ENCODE measurements at places on chromosomes 7 and 10. TPM values are rescaled to one million over a fixed set of nuclear protein-coding genes. Genes with fewer than 3 reads are reported as not detected.
A peak's percentile ranks its signal among the peaks of the same experiment; 100 is the strongest.

DNA sequence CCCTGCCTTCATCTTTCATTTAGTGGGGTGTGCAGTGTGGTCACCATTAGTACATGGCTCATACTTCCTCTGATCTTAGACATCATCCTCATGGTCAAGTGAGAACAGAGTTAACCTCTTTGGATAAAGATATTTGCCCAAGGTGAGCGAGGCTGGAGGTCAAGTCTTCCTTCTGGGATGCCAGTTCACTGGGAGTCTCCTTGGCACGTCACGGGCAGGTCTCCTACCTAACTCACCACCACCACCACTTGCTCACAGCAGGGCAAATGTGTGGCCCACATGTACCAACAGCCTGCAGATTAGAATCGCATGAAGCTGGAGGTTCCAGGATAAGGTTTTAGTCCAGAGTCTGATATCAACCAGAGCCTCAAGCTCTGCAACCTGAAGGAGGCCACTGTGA lies 164.6 kb downstream of the USP6NL start:
- no peak overlapping the region for H3K4me3 ChIP-seq
- H3K27me3 ChIP-seq, result no peaks in the 10 kb centered on the region
- DNase-seq, result no peak
- no peak overlapping the region for H3K27ac ChIP-seq

DNA sequence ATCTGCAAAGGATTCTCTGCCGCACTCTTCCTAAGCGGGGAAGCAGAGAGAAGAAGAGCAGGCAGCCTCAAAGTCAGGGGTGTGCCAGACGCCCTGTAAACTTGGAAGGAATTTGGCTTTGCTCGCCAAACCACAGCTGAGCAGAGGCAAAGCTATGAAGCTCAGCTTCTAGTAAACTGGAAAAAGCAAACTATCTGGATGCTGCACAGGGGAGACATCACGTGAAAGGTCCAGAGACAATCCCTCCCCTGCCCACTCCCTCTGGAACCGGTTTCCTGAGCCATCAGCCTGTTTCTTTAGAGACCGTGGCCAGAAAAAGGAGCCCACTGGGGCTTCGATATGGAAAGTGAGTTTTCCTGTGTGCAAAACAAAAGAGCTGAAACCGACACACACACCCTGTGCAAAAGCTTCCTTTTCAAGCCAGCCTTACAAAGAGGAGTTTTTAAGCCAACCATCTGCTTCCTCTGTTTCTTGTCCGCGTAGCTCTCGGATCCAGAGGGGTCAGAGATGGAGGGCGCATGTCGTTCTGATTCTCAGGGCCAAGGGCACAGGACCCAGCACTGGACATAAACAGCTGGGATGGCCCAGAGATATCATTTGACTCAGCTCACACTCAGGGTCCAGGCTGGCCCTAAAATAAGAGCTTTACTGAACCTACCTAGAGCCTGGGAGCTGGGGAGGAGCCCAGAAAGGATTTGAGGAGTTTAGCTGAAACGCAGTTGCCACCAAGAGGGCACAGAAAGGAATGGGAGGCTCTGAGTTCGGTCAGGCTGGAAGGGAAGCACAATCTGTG lies 58.2 kb upstream of the DNAAF5 start:
- no peaks in the 10 kb centered on the region for H3K4me1 ChIP-seq
- no peak overlapping the region for H3K4me3 ChIP-seq
- no peak overlapping the region for H3K27ac ChIP-seq
- H3K27me3 ChIP-seq, result no peaks in the 10 kb centered on the region
- DNase-seq, result no peak
- peaks cover 14% of the 10 kb centered on the region for H3K36me3 ChIP-seq

- peaks cover 6% of the 10 kb centered on the region for H3K4me1 ChIP-seq
- DNase-seq, result no peak
- H3K27ac ChIP-seq, result no peak overlapping the region
- H3K27me3 ChIP-seq, result no peaks in the 10 kb centered on the region
- no peaks in the 10 kb centered on the region for H3K36me3 ChIP-seq
- no peak overlapping the region for H3K4me3 ChIP-seq
These were observed 128.3 kb upstream of the MKI67 start for GRCh38 chr10:128254476-128254875.

GRCh38 chr10:91689731-91690168 lies 56.9 kb upstream of the PPP1R3C start:
- peaks cover 4% of the 10 kb centered on the region for H3K4me1 ChIP-seq
- H3K27me3 ChIP-seq, result peaks cover 1% of the 10 kb centered on the region
- peak overlapping the region; percentile 5 for H3K27ac ChIP-seq
- H3K36me3 ChIP-seq, result no peaks in the 10 kb centered on the region
- H3K4me3 ChIP-seq, result no peak overlapping the region

DNA sequence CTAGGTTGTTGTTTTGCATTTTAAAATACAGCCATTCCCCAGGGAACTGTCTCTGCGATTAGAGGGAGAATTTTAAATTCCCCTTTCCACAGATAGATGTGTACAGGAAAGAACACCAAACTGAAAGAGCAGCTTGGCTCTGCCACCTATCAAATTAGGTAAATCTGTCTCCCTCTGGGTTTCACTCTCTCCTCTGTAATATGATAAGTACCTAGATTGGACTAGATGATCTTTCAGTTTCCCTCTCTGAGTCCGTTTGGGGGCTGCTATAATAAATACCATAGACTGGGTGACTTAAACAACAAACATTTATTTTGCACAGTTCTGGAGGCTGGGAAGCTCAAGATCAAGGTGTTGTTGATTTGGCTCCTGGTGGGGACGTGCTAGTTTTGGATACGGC lies 186.0 kb downstream of the KIF20B start:
- no peaks in the 10 kb centered on the region for H3K4me1 ChIP-seq
- DNase-seq, result no peak
- no peaks in the 10 kb centered on the region for H3K36me3 ChIP-seq
- H3K4me3 ChIP-seq, result no peak overlapping the region

- no peak for DNase-seq
- H3K27me3 ChIP-seq, result peaks cover 18% of the 10 kb centered on the region
- H3K27ac ChIP-seq, result no peak within 1 kb of the TSS
- H3K36me3 ChIP-seq, result peaks cover 3% of the 10 kb centered on the region
- H3K4me1 ChIP-seq, result peaks cover 12% of the 10 kb centered on the region
These were observed at the start of gene RARRES2 for GRCh38 chr7:150341263-150342120. TSS of gene RARRES2 (minus strand) at chr7:150341629. CDS start at chr7:150340609, 1,020 bp downstream.

DNA sequence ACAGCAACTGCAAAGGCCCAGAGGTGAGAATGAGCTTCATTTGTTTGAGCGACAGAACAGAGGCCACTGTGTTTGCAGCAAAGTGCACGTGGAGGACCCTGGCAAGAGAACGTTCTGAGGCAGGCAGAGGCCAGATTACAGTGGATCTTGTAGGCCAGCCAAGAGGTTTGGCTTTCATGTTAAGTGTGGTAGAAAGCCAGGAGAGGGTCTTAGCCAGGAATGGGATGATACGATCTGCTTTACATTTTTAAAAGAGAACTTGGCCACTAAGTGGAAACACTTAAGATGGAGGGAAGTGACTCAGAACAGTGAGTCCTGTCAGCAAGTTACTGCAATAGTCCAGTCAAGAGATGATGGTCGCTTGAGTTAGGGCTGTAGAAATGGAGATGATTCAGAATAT lies 4.6 kb downstream of the CCDC136 start:
- peaks cover 3% of the 10 kb centered on the region for H3K4me1 ChIP-seq
- H3K27me3 ChIP-seq, result no peaks in the 10 kb centered on the region
- no peak overlapping the region for H3K27ac ChIP-seq
- DNase-seq, result no peak
- peaks cover 2% of the 10 kb centered on the region for H3K36me3 ChIP-seq

- H3K4me3 ChIP-seq, result no peak overlapping the region
- DNase-seq, result no peak
- H3K36me3 ChIP-seq, result no peaks in the 10 kb centered on the region
- peaks cover 18% of the 10 kb centered on the region for H3K27me3 ChIP-seq
- H3K4me1 ChIP-seq, result peaks cover 14% of the 10 kb centered on the region
- H3K27ac ChIP-seq, result no peak overlapping the region
These were observed 136.6 kb downstream of the SPAG6 start for GRCh38 chr10:22481687-22482539.

DNA sequence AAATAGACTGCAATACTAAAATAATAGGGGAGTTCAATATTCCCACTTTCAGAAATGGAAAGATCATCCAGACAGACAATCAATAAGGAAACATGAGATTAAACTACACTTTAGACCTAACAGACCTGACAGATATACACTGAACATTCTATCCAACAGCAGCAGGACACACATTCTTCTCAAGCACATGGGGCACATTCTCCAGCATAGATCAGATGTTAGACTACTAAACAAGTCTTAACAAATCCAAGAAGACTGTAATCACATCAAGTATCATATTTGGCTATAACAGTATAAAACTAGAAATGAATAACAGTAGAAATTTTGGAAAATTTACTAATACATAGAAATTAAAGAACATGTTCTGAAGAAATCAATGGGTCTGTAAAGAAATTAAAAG lies 458.9 kb upstream of the ANKRD30A start:
- DNase-seq, result no peak
- H3K4me1 ChIP-seq, result no peaks in the 10 kb centered on the region
- no peak overlapping the region for H3K4me3 ChIP-seq
- no peak overlapping the region for H3K27ac ChIP-seq

GRCh38 chr7:79319369-79319768 lies 134.1 kb downstream of the MAGI2 start:
- no peaks in the 10 kb centered on the region for H3K36me3 ChIP-seq
- H3K27me3 ChIP-seq, result no peaks in the 10 kb centered on the region
- DNase-seq, result no peak
- H3K27ac ChIP-seq, result no peak overlapping the region
- no peaks in the 10 kb centered on the region for H3K4me1 ChIP-seq

DNA sequence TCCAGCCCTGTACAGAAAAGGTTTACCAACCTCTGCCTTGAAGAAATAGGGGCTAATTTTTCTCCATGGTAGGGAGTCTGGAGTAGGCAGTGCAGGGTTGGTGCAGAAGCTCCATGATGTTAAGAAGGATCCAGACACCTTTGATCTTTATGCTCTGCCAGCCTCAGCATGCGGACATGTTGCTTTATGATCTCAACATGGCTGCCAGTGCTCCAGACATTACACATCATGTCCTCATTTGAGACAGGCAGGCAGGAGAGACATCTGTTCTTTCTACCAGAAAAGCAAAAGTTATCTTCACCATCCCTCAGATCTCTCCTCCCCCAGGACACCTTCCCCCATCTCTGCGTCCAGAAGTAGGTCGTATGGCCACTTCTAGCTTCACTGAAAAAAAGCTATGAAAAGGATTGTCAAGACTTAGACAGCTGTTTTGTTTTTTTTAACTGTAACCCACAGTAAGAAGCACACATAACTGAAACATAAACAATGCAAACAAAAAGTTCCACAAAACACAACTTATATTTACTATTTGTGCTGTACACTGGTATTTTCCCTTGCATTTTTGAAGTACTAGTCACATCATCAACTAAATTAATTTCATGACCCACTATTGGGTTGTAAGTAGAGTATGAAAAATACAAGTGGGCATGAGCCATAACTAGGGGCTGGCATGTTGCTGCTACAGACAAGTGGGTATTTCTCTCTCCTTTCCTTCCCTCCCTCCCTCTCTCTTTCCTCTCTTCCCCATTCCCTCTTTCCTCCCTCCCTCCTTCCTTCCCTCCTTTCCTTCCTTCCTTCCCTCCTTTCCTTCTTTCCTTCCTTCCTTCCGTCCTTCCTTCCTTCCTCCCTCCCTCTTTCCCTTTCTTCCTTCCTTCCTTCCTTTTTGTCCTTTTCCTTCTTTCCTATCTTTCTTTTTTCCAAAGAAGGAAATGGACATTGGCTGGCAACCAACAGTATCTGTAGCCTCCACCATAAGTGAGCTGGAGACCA lies 2.6 kb upstream of the RASSF4 start:
- peaks cover 11% of the 10 kb centered on the region for H3K4me1 ChIP-seq
- no peak overlapping the region for H3K27ac ChIP-seq
- no peak overlapping the region for H3K4me3 ChIP-seq

- H3K4me1 ChIP-seq, result peaks cover 11% of the 10 kb centered on the region
- H3K36me3 ChIP-seq, result peaks cover 79% of the 10 kb centered on the region
- H3K27me3 ChIP-seq, result no peaks in the 10 kb centered on the region
- no peak overlapping the region for H3K4me3 ChIP-seq
These were observed 39.7 kb downstream of the ZNF33A start for GRCh38 chr10:38050212-38050611.

DNA sequence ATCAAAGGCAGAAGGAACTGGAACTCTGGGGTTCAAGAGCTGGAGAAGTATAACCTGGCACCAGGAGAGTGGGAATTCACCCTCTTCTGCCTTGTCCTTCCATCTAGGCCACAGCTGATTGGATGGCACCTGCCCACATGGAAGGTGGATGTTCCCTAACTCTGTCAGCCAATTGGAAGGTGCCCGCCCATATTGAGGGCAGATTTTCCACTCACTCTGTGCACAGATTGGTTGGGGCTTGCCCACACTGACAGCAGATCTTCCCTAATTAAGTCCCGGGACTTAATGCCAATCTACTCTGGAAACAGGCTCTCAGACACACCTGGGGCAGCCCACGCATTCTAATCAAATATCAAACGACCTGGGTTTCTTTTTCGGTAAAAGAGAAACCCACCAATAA lies 1142.3 kb upstream of the CELF2 start:
- no peak overlapping the region for H3K27ac ChIP-seq
- no peaks in the 10 kb centered on the region for H3K27me3 ChIP-seq
- DNase-seq, result no peak
- H3K4me1 ChIP-seq, result no peaks in the 10 kb centered on the region

DNA sequence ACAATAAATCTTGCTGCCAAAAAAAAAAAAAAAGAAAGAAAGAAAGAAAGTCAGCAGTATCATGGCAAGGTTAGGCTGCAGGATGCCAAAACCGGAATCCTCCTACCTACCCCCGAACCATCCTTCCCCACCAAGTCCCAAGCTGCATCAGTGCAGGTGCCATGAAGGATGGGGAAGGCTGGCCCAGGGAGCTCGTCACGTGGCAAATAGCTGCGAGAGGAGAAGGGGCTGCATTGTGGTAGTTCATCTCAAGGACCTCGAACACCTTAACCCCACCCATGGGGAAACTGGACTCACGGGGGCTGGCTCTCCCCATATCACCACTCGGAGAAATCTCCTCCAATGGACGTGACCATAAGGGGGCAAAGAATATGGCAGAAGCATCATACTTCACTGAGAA lies 86.2 kb downstream of the TACC2 start:
- no peak overlapping the region for H3K4me3 ChIP-seq
- H3K27me3 ChIP-seq, result peaks cover 7% of the 10 kb centered on the region
- no peak for DNase-seq
- no peaks in the 10 kb centered on the region for H3K4me1 ChIP-seq
- no peaks in the 10 kb centered on the region for H3K36me3 ChIP-seq

The GPR146 gene
- 5.6 TPM for total RNA-seq

The AASS gene
- total RNA-seq, result 0.68 TPM

The PRSS37 gene
- not detected for total RNA-seq

The CYP2C8 gene
- total RNA-seq, result 0.38 TPM

The VGF gene
- total RNA-seq, result not detected
